ENCODE measurements at places on chromosomes 3 and 15.

- DNase-seq, result no peak
Observed at GRCh38 chr3:81003008-81003645, 758.3 kb downstream of the GBE1 start.

DNA sequence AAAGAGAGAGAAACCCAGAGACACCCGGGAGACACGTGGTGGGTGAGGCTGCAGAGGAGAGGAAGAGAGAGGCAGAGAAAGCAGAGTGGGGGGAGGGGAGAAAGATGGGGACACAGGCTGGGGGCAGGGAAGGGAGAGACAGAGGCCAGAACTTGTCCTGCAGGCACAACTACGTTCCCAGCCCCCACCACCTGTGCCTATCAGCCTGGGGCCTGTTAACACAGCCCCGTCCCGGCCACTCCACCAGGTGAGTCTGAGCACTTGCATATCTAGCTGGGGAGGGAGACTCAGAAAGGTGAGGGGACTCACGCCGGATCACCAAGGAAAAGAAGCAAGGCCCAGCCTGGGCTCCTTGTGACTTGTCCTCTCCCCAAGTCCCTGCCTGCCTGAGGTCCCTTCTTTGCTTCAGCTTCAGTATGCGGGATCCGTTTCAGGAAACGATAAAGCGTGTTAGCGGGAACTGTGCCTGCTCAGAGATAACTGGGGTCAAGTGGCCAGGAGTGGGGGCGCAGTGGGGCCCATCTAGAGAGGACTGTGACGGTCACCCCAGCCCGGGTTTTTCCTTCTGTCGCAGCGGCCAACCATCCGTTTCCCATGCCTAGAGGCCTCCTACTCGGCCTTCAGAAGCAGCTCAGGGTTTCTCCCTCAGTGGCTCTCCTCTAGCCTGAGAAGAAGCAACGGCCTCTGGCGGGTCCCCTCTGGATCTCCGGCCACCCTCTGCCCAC lies 10.3 kb downstream of the LINGO1 start:
- no peak for DNase-seq

GRCh38 chr3:149019580-149019979 lies 28.2 kb downstream of the GYG1 start:
- DNase-seq, result no peak

DNA sequence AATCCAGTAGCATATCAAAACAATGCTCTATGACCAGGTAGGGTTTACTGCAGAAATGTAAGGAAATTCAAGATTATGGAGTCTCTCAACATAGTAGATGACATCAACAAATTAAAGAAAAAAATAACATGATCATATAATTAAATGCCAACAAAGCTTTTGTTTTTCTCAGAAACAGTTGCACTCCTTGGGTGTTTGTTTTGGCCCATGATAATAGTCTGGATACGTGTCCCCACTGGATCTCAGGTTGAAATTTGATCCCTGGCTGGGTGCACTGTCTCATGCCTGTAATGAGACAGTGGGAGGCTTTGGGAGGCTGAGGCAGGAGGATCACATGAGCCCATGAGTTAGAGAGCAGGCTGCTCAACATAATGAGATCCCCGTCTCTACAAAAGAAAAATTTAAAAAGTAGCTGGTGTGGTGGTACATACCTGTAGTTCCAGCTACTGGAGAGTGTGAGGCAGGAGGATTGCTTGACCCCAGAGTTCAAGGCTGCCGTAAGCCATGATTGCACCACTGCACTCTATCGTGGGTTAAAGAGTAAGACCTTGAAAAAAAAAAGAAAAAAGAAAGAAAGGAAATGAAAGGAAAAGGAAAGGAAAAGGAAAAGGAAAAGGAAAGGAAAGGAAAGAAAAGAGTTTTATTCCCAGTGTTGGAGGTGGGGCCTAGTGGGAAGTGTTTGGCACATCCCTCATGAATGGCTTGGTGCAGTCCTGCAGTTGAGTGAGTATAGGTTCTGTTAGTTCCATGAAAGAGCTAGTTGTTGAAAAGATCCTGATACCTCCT lies 53.3 kb upstream of the FOXB1 start:
- DNase-seq, result no peak

DNA sequence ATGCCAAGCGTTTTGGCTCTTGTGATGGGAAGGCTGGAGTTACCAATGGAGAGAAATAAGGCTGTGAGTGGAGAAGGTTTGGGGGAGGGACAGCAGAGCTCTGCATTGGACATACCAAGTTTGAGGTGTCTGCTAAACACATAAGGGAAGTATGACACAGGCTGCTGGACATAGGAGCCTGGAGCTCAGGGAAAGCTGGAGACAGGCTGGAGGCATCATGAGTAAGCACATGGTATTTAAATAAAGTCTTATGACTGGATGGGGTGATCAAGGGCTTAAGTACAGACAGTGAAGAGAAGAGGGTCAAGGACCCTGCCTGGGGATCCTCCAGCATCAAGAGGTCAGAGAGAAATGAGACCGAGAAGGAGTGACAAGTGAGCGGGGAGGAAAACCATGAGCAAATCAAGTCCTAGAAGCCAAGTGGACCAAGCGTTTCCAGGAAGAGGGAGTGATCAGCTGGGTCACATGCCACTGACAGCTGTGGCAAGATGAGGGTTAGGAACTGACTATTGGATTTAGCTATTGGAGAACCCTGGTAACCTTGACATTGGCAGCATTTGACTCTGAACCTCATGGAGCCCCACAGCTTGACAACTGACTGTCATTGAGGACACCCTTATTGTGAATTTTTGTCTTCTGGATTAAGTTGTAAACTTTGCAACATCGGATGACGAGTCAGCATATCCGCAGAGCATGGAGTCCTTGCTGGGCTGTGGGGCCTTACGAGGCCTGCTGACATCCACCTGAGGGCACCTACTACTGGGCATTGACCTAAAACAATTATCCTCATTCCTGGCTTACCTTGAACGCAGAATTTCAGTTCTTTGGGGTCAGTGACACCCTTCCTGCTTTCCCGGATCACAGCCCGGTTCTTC lies 78.7 kb upstream of the ETV5 start:
- no peak for DNase-seq

DNA sequence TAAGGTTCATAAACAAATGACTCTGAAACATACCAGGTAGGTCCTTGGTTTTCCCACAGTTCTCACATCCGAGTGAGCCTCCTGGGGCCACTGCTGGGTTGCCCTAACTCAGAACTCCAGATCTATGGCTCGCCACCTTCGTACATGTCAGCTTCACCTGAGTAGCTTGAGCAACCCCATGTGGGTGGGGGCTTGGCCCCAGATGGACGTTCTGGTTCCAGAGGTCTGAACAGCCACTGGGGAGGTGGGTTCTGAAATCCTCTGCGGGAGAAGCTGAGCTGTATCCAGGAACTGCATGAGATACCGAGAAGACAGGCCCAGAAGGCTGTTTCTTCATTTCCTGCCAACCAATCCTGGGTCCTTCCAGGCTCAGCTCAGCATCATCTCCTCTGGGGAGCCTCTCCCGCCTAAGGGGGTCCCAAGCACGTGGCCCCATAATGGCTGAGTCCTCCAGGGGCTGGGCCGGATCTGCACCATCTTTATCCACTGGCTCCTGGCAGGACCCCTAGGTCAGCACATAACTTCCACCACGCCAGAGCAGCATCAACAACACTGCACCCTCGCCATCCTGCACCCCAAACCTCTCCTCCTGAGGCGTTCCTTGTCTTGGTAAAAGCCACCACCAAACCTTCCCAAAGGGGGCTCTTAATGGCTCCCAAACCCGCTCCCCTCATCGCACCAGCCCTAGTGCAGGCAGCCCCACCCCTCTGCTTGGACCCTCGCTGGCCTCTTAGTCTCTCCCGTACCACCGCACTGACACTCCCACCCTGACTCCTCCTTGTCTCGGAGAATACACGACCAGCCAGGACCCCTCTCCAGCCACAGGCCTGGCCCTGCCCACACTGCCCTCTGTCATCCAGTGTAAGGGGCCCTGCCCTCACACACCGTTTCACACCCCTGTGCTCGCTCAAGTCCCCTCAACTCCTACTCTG lies 39.8 kb downstream of the PCSK6 start:
- DNase-seq, result no peak

GRCh38 chr3:123752228-123752627 lies 131.9 kb downstream of the MYLK start:
- no peak for DNase-seq

DNA sequence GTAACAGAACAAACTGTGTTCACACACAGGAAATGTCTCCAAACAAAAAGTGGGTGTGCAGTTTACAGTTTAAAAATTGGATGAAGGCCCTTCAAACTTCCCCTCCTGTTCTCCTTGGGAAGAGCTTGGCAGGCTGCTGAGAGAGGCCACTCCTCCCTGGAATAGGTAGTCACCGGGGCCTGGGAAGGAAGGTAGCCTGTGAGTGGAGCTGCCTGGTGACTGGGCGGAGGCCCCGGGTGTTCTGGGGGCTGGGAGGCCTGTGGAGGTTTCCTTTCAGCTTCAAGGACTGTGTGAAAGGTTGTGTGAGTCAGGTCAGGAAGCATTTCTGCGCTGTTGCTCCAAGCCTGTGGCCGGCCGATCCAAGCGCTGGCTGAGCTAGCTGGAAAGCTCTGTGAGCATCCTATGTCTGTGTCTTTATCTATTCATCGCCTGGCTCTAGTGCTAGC lies 14.1 kb downstream of the SLCO3A1 start:
- DNase-seq, result peak; percentile 59

DNA sequence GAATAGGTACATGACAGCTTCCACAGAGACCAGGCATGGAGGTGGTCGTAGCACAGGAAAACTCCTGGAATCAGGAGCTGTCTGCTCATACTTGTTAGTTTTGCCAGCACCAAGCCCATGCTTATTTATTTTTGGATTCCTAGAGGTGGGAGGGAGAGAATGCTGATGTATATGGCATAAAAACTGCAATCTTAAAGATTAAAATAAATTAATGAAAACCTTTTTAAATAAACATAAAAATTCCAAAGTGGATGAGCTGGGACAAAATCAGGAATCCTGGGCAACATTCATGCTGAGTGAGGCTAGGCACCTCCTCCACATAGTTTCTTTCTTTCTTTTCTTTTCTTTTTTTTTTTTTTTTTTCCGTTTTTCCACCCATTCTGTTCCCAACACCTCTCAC lies 14.3 kb upstream of the BCL6 start:
- DNase-seq, result no peak

DNA sequence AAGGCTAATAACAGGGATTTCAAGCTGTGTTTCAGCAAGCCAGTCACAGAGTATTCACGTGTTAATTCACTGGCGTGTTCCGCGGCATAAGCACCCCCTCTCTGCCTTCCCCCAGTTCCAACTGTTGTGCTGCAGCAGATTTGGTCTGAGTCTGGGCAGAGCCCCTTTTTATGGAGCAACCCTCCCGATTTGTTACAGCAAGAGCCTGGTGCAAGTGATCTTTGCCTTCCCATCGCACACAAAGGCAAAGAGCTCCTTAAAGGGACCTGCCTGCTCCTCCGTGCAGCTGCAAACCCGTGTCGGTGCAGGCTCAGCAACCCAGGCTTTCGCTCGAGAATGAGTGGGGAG lies 170.5 kb downstream of the KCNAB1 start:
- no peak for DNase-seq

DNA sequence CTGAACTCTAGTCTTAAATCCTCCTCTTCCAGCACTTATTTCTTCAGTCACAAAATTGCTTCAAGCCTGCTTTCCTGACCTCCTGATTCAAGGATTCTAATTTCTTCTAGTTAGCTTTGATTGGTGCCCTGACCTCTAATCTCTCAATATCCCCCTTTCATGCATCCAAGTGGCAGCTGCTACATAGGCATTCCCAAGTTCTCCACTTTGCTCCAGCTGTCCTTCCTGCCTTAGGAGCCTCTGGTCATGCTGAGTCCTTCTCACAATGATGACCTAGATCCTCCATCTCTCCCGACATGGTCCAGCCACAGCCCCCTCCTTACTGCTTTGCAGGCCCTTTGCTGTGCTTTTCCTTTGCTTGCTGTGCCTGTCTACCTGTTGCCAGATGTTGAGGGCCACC lies 347.8 kb upstream of the C2CD4B start:
- no peak for DNase-seq
